ENCODE measurements at places on chromosomes 13 and 19.

DNA sequence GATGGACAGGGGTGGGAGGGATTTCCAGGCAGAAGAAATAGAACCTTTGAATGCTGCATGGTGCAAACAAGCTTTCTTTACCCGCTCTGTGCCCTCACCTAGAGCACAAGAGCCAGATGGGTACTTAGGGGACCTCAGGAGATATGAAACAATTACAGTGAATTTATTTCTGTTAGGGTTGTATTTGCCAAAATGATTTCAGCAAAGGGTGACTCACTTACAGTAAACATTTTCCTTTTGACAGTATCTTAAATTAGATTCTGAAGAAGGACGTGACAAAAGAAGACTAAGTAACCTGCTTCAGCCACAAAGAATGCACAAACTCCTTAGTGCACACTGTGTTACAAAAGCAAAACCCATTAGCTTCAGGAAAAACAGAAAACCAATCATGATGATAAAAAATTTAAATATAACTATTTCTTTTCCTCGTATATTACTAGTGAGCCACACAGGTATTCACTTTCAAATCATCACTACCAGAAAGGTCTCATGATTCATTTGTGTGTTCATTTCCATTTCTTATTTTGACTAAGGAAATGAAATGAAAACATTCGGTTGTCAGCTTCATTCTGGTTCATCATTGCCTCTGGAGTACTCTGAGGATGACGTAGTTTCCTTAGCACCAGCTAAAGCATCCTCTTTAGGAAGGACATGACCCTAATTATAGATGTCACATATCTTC lies 158.8 kb downstream of the NHLRC3 start:
- DNase-seq = no peak

- DNase-seq = no peak
Observed at GRCh38 chr13:112796190-112796915, 106.5 kb downstream of the ATP11A start.

DNA sequence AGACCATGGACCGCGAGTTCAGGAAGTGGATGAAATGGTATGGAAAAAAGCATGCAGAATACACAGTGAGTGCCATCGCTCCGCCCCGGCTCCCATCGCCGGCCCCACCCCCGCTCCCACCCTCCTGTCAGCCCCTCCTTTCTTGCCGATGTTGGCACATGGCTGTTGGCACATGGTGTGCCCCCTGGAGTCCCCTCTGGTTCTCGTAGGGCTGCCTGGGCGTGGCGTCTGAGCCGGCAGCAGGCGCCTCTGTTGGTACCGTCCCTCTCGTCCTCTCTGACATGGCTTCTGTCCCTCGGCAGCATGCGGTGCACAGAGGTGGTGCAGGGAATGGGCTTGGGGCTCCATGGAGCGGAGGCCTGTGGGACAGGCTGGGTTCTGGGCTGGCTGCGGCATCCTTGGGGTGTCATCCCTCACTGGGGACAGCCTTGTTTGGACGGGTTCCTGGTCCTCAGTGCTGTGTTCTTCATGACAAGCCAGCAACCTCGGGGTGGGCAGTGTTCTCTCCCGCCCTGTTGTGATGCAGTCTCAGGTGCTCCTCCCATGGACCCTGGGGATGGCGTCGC lies 30.9 kb downstream of the DOT1L start:
- DNase-seq = no peak

DNA sequence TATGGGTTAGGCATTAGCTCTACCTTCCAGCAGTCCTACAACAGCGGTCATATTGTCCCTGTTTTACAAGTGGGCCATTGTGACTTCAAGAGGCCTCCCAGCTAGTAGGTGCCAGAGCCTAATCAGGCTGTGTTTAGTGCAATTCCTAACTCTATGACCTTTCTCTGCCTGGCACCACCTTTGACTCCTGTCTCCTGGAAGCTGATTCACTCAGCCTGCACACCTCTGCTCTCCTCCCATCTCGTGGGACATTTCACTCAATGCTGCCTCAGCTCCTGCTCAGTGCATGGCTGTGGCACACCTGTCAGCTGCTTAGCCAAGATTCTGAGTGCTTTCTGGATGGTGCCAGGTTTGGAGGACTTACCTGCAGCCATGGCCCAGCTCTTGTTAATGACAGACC lies 9.5 kb upstream of the GJB6 start:
- no peak for DNase-seq

DNA sequence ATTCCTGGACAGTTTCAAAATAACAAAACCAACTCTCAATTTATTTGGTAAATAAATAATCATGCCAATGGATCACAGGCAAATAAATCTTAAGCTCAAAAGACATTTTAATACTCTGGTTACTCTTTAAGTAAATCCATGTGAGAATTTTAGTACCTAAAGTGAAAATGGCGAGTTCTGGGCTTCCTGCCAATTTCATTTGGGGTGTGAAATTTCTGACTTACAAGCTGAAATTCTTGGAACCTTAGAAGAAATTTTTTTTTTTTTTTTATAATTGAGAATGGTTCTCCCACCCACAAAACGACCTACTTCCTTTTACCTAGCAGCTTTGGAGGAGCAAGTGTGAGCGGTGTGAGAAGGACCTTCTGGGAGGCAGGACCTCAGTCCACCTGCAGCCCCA lies 354.5 kb upstream of the NBEA start:
- no peak for DNase-seq

DNA sequence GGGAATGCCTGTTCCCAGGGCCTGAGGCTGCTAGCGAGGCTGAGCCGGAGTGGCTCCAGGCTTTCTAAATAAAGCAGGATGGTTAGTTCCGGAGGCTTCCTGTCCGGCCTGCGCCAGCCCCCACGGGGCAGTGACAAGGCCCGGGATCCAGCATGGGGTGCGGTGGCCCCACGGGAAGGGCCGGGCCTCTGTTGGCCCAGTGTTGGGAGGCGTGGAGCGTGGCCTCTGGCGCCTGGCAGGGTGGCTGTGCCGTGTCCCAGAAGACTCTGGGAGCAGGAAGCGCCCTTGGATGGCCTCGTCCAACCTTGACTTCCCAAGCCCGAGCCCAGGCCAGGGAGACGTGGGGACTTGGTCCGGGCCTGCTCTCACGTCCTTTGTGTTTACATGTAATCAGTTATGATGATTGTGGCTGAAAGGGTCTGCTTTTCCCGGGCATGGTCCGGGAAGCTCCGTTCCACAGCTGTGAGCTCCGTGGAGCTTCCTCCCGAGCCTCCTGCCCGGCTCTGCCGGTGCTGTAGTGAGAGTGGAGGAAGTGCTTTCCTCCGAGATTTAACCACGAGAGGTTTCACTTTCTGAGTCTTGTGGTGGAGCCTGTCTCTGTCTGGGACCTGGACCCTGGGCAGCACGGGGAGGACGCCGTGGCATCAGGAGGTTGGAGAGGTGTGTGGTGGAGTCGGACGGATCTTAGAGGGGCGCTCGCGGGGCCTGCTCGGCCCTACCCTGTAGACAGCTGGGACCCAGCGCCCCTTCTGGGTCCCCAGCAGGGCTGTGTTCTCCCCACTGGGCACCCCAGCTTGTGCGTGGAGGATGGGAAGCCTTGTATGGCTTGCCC lies 4.6 kb downstream of the GNA11 start:
- DNase-seq = peak; percentile 22
